ENCODE measurements at places on chromosomes 4 and X.

DNA sequence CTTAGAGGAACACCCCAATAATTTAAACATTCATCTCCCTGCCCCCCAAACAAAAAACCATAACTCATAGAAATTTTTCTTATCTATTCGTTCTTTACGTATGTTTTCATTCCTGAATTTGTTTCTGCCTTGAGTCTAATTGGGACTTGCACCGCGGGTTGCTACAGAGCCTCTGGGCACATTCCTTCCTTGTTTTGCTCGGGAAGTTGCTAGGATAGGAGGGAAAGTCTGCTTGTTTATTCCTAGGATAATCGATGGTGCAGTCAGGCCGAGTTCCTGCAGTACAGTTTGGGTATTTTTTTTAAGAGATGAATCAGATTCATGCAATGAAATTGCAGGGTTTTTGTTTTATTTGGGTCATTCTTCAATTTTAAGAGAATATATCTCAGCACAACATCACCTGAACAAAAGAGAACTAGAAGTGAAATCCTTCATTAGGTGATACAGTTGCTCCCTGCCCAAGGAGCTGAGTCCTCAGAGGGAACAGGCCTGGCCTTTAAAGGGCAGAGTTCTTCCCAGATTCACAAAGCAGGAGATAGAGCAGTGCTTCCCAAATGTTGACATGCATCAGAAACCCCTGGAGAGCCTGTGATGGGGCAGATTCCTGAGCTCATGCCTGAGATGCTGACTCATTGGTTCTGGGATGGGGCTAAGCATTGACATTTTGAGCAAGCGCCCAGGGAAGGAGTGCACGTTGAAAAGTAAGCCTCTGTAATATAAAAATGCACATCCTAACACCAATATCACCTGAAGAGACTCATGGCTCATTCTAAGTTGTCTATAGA is 114.9 kb upstream of the FAM9B start:
- DNase-seq, result no peak

GRCh38 chr4:183591301-183591700 is 67.7 kb downstream of the RWDD4 start:
- DNase-seq, result no peak

DNA sequence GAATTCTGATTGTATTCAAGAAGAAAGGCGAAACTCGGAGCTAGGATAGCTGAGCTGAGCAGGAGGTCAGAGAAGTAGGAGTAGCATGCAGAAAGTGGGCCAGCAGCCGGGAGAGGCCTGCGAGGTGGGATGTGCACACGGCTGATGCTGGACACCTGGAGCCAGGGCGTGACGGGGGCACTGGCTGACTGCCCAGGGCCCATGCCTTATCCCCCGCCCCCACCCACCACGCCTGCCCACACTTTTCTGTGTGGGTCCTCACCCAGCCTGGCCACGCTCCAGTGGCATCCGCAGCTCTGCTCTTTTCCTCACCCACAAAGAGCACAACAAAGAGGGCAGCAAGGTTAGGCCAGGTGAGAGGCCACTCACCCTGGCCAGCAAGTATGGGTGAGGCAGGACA is 30.0 kb upstream of the IRF2 start:
- DNase-seq, result no peak

DNA sequence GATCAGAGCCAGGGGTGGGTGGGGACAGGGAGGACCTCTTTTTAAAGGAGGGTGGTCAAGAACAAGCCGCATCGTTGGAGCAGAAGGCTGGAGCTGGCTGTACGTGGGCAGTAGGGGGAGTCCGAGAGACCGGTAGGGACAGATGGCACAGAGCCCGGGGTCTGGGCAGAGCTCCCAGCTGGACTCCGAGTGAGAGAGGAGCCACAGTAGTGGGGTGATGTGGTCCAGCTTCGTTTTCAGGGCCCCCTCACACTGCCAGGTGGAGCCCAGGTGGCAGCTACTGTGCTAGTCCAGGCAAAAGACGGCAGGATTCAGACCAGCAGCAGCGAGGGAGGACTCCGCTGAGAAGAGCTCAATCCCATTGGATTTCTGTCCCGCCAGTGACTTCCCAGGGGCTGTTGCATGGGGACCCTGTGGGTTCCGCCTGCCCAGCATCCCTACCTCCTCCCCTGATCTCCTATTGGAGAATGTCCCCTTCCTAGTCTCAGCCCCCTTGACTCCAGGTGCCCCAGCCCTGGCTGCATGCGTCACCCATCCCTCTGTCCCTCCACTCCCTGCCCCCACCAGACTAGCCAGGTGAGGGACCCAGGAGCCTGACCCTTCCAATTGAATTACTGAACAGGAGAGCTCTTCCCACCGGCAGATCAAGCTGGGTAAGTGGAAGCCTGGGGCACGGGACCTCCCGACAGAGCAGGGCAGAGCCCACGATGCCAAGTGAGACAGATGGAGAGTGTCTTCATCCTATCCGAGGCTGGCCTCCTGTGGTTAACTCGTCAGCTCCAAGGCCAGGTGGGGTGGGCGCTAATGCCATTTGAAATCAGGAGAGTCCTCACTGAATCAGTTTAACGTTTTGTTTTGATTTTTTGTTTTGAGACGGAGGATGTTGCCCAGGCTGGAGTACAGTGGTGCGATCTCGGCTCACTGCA is 2.9 kb downstream of the ARHGAP4 start:
- DNase-seq, result no peak

DNA sequence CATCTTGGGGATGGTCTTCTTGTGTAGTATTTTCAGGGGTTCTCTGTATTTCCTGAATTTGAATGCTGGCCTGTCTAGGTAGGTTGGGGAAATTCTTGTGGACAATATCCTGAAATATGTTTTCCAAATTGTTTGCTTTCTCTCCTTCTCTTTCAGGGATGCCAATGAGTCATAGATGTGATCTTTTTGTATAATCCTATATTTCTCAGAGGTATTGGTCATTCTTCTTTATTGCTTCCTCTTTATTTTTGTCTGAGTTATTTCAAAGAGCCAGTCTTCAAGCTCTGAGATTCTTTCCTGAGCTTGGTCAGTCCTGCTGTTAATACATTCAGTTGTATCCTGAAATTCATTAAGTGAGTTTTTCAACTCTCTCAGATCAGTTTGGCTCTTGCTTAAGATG is 73.1 kb downstream of the MAMLD1 start:
- no peak for DNase-seq

DNA sequence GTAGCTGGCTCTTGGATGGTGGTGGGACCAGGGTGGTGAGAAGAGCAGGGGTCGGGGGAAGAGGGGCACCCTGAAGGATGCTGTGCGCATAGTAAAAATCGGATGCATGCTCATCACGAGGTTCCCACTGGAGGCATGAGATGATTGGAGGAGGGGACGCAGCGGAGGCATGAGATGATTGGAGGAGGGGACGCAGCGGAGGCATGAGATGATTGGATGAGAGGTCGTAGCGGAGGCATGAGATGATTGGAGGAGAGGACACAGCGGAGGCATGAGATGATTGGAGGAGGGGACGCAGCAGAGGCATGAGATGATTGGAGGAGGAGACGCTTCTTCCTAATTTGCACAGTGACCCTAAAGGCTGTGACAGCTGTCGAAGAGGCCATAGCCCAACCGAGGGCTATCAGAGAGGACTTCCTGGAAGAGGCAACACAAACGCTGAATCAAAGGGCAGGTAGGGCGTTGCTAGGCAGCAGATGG is 106.7 kb downstream of the ADRA2C start:
- no peak for DNase-seq

GRCh38 chr4:78788007-78788889 is 12.1 kb downstream of the BMP2K start:
- no peak for DNase-seq

DNA sequence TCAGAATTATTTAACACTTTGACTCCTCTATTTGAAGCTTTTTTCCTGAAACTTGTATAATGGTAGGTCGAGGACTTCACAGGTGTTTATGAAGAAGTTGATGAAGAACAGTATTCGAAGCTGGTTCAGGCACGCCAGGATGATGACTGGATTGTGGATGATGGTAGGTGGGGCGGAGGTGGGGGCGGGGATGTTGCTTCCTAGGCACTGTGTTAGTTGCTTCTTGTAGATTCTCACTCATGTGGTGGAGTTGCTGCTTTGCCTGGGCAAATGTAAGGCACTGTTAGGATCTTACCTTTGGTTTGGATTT is 9.4 kb downstream of the POLA1 start:
- no peak for DNase-seq

DNA sequence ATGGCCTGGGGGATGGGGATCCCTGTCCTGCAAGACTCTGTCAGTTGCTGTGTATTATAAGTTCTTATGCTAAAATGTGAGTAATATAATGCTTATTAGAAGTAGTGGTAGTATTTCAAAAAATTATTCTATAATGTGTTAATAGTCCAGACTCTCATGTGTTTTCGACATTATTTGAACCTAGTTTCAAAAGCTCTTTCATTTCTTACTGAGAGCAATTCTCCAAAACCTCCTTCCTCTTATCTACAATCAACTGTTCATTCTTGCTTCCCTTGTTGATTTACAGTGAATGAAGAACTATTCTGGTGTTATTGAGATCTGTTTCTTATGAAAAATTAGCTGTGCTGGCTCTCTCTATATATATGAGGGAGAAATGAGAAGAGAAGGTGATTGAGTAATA is 32.9 kb upstream of the PTPN13 start:
- no peak for DNase-seq

- peak; percentile 2 for DNase-seq
Measured at GRCh38 chr4:64539234-64539849, 130.1 kb upstream of the TECRL start.

DNA sequence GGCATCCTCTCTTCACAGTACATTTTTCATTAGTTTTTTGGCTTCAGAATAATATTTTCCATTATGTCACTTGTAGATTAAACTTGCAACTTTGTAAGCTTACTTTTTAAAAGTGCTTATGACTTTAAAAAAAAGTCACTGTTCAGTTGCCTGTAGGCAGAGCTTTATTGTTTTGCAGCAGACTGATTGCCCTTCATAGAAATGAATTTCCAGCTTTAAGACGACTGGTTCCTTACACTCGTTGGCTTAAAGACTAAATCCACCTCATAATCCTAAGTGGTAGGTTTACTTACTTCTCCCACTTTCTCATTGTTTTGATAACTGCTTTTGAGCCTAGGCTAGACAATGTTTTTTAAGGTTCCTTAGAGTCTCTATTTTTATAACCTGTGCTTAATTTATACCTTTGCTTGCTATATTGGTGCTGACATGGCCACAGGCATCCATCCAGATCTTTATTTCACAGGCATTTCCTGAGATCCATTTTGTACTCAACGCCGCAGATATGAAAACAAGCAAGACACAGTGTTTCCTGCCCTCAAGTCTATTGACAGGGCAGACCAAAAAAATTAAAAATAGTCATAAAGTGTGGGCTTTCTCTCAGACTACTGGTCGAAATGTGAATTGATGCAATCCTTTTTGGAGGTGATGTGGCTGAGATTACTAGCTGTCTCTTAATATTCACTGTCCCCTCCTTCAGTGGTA is 12.6 kb upstream of the IL13RA2 start:
- DNase-seq, result no peak

GRCh38 chr4:3192827-3193226 is 56.1 kb upstream of the MSANTD1 start:
- DNase-seq, result no peak

- no peak for DNase-seq
Measured at GRCh38 chr4:39502019-39502663, 25.1 kb downstream of the UGDH start.

DNA sequence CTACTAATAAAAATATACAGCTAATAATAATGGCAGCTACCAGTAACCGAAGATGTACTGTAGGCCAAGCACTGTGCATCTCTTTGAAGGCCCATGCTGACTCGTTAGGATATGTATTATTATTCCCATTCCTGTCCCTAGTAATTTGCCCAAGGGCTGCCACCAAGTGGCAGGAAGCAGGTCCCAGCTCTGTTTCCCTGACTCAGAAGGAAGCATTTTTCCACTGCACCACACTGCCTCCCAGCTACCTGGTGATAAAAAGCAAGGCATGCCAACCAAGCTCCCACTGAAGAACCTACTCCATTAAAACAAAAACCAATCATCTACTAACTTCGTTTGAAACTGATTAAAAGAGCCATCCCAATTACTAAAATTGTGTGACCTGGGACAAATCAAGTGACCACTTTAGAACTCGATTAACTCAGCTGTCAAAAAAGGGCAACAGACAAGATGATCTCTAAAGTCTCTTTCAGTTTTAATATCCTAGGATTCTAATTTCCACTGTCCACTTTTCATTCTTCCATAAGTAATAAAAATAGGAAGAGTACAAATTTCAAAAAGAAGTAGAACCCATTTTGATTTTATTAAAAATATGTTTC is 24.3 kb upstream of the PGM2 start:
- peak; percentile 32 for DNase-seq

DNA sequence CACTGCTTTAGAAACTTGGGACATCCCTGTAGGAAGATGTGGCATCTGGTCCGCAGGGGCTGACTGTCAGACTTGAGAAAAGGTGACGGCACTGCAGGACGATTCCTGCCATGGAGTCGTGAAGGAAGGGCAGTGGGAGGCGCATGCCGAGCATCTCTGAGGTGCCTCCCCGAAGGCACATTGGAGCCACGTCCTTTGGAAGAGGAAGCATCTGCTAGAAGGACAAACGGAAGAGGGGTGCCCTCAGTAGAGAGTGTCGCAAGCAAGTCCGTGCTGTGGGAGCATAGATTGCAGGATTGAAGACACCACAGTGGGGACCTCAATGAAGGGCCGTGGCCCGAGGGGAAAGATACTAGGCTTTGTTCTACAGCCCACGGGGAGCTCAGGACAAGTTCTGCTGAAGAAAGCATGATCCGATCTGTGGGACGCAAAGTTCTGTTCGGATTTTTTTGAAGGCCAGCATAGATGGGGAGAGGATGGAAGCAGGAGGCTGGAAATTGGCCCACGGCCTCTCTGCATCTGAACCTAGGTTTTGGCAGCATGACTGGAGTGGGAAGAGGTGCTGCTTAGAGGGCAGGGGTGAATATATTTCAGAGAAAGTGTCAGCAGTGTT is 24.2 kb upstream of the HELT start:
- DNase-seq, result no peak

DNA sequence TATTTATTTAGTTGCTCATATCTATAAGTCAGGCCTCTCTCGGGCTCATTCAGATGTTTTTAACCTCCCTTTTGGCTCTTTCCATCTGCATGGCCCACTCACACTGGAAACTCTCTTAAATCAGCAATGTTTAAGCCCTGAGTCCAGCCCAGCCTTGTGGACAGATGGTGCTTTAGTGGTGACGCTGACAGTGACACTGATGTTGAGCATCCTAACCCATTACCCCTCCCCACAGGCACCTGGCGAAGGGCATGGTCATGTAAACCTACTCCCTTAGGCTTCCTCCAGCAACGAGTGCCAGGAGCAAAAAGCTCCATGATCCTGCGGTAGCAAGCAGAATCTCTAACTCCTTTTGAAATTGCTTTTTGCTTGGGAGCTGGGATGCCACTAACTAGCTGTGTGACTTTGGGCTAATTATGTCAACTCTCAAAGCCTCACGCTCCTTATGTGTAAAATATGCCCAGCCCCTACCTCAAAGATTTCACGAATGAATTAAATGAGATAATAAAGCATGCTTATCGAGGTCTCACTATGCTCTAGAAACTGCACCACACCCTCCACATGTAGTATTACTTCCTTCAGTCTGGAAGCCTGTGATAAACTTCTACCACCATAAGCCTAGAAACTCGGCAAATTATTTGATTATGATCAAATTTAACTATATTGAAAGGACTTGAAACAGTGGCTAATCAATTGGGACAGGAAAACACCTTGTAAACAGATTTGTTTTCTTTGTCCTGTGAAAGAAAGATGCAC is 569.4 kb downstream of the BCOR start:
- DNase-seq, result no peak
